Fibroblast of skin of abdomen (primary cell): ENCODE measurements at places on chromosomes 7 and 10.

DNA sequence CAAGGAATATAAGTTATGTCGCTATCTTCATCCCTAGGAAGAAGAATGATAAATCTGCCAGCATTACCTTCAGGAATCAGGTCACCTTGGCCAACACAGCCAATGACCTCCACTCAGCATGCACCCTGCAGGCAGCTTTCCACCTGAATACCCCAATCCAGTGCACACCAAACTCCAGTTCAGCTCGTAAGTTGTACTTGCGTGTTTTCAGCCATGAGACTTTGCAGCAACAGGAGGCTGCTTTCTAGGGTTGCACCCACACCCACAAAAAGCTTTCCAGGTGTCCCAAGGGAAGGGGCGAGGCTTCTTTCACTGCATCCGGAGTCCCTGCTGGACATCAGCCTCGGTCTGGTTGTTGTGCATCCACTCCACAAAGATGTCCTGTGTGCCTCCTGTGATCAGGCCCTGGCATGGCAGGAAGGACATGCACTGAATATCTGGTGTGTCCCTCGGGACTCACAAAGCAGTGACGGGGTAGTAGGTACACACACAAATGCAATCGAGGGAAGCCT lies 282.9 kb downstream of the GRID1 start:
- no peak for DNase-seq

- no peak for DNase-seq
Measured at GRCh38 chr7:19295376-19295775, 150.2 kb upstream of the FERD3L start.

DNA sequence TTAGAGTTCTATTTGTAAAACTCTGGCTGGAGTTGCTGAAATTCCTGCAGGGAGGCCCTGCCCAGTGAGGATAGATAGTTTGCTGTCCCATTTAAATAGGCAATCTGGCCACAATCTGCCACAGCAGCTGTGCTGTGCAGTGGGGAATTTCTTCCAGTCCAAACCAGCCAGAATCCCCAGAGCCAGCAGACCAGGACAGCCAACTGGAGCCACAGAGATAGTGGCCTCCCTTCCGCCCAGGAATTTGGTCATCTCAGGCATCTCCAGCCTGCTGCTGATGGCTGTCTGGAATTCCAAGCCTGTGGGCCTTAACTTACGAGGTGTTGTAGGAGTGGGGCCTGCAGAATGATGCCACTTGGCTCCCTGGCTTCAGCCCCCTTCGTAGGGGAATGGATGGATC lies 643.4 kb downstream of the DNAJB9 start:
- DNase-seq = no peak

DNA sequence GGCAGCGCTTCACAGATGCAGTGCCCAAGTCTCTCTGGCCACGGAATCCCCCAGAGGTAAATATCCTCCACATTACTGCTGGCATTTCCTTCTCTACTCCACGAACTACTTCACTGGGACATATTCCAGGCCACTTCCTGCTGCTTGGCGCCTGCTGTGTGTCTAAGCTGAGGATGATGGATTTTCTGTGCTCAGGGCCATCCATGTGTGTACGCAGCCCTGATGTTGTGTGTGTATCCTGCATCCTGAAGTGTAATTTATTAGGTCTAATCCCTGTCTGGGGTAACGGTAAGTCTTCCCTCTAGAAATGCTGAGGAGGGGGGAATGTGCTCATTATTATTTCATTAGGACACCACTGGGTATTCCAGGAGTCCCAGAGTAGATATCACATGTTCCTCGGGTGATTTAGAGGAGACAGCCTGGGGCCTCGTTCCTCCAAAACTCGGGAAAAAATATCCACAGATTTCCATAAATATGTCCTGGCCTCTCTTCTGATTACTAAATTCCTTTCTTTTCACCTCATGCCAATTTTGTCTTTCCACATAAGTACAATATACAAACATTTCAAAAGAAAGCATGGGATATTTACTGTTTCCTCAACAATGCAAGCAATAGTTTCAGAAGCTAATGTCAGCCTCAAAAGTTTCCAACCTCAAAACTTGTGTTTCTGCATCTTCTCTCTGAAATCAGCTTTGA lies 25.5 kb upstream of the HABP2 start:
- peak; percentile 57 for DNase-seq

GRCh38 chr7:39709768-39710311 lies 86.5 kb downstream of the RALA start:
- DNase-seq = peak; percentile 82

DNA sequence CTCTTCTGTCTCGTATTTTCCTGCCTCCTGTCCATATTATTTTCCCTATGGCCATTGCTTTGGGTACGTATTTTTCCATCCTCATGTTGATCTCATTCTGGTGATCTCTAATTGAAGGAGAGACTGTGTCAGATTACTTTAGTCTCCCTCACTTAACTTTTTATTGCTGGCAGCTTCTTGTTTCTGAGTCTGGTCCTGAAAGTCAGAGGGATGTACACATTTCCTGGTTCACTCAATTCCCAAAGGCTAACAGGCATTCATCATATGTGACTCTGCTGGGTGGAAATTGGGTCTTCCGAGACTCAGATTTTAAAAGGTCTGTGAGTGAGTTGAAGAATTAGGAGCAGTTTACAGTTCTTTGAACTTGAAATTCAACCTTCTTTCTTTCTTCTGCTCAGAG lies 10.9 kb downstream of the UMAD1 start:
- DNase-seq = no peak

GRCh38 chr10:110279407-110279986 lies 25.2 kb downstream of the SMNDC1 start:
- peak; percentile 60 for DNase-seq

DNA sequence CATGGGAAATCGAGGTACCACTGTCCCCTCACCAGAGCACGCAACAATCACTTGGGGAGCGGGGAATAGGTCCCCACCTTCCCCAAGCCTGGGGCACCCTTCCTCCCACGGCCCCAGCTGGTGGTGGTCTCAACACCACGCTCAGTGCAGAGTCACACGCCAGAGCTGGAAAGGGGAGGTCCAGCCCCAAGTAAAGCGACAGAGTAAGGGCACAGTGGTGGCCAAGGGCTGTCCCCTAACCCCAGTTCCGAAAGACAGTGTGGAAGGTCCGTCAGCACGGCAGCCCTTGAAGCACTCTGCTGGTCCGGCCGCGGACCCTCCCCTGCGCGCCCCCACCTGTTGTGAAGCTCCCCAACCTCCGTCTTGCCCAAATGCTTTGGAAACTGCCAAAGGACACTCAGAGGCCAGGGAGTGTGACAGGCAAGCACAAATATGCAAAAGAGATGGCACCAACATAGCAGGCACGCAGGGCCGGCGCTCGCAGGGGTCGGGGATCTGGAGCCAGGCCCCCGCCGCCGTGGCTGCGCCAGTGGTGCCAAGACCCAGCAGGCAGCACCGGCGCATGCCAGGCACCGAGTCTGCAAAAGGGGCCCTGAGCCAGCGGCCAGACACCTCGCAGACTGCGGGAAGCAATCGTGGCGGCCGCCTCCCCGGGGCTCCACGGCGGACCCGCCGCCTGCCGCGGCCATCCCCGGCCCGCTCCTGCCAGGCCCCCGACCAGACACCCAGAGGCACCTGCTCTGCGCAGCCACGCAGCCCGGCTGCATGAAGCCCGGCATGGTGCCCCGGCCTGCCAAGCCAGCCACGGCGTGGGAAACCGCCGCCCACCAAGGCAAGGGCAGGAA lies 51.6 kb upstream of the SRRM3 start:
- DNase-seq = no peak

DNA sequence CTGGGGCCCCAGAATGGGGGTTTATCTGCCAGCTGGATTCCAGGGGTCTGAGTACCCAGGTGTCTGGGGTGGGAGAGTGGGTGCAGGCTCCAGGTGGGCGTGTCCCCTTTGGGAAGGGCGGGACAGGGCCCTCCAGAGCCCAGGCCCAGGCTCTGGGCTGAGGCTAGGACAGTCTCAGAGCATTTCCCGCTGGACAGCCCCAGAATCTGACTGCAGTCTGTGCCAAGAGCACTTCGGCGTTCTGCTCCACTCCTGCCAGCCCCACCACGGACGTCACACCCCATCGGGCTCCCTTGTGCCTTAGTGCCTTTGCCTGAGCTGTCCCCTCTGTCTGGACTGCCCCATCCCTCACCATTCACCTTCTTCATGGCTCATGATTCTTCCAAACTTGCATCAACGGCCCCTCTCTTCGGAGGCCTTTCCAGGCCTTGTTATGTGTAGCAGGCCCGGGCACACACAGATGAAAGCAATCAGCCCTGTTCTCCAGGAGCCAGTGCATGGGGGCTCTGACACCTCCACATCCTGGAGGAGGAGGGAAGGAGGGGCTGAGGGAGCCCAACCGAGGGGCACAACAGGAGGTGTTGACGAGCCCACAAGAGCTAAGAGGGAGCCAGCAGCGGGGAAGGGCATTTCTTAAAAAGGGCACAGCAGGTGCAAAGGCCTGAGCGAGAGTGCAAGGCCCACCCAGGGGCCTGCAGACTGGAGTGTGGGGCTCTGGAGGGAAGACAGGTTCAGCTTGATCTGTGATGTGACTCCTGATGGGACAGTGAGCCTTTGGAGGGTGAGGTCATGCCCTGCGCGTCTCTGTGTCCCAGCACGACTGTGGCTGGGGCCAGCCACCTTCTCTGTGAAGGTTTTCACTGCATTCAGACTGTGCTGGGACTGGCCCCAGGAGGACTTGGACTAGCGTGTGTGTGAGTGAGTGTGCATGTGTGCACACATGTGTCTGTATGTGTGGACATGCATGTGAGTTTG lies 41.7 kb downstream of the GTF2IRD1 start:
- no peak for DNase-seq

DNA sequence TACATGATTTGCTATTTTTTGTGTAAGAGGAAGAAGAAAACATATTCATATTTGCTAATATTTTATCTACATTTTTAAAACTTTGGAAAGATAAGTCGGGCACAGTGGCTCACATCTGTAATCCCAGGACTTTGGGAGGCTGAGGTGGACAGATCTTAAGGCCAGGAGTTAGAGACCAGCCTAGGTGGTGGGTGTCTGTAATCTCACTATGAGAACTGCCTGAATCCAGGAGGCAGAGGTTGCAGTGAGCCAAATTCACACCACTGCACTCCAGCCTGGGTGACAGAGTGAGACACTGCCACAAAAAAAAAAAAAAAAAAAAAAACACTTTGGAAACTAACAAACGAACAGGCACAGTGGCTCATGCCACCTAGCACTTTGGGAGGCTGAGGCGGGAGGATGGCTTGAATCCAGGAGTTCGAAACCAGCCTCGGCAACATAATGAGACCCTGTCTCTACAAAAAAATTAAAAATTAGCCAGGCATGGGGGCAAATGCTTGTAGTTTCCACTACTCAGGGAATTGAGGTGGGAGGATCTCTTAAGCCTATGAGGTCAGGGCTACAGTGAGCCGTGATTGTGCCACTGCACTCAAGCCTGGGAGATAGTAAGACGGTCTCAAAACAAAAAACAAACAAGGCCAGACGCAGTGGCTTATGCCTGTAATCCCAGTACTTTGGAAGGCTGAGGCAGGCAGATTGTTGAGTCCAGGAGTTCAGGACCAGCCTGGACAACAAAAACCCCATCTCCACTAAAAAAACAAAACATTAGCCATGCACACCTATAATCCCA lies 25.6 kb downstream of the HERC4 start:
- no peak for DNase-seq

- peak; percentile 77 for DNase-seq
Measured at GRCh38 chr10:124745673-124746072, 1.5 kb upstream of the FAM53B start.

- DNase-seq = no peak
Measured at GRCh38 chr7:50281680-50282445, 22.7 kb upstream of the IKZF1 start.

DNA sequence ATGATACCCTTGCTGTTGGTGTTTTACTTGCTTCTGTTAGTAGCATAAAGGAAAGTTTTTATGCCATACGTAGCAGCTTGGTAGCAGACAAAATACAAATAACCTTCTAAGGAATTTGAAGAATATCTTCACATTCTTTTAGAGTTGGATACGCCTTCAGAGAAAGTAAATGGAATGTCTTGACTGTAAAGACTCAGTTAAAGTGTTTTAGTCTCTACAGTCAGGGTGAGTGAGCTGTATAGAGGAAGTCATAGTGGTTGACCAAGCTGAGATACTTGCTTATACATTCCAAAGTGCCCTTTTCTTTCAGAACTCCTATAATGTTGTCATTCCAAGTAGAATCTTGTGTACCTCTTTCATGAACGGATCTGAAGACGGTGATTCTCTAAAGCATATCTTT lies 37.7 kb downstream of the RABGEF1 start:
- peak; percentile 63 for DNase-seq

GRCh38 chr7:76122516-76123239 lies 74.8 kb downstream of the MDH2 start:
- no peak for DNase-seq

GRCh38 chr7:129535896-129536295 lies 33.6 kb downstream of the SMKR1 start:
- DNase-seq = no peak

DNA sequence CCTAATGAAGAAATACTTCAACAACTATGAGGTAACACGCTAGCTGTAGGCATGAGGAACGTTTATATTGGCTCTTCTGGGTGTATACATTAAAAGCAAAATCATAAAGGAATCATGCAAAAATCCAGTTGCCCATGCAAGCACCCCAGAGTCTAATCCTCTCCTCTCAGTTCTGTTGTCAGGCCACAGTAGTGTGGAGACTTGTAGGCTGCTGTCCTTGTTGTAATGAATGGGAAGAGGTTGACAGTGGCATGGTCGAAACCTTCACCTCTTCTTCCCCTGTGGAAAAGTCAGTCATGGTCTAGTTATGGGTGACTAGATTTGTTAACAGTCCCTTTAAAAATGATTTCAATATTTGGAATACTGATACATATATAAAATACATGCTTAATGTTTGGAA lies 121.3 kb downstream of the CNOT4 start:
- DNase-seq = no peak

DNA sequence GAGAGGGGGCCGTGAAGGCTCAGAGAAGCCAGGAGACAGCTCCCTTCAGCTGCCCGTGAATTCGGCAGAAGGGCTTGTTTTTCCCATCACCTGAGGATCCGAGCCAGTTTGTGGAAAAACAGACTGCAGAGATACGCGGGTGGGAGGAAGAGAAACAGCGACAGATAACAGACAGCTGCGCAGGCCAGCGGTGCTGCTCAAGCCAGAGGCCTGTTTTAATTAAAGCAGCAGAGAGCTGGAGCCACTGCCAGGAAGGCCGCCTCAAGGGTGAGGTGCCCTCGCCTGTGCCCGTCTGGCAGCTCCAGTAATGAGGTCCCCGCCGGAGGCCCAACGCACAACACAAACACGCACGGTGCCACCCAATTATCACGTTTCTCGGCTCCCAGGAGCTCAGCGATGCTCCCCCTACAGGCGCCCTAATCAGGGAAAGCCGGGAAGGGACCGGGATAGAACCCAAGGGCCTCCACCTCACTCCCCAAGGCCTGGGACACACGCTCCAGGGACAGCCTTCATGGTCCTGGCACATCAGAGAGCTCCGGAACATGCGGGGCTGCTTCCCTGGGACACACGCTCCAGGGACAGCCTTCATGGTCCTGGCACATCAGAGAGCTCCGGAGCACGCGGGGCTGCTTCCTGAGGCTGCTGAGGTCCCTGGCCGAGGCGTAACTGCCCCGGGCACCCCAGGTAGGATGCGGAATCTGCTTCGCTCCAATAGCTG lies 60.6 kb upstream of the DNAAF5 start:
- DNase-seq = no peak

- no peak for DNase-seq
Measured at GRCh38 chr10:132796846-132797245, 10.9 kb upstream of the NKX6-2 start.
